RWPE1 (cell line): ENCODE measurements at places on chromosomes 7 and 10.

DNA sequence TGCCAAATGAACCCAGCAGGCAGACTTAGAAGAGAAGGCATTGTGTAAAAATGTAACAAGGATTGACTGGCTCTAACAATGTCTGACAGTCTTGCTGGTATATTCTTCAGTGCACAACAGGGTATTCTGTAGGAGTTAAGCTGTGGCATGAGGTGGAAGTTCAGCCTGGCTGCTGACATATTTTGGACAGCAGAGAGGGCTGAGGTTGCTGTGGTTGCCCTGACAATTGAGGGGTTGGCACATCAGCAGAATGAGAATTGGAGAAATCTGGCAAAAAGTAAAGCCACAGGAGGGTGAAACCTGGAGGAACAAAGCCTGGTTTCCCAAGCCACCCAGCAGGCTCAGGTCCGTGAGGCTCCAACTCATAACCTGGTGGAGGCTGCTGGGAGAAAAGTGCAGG, 220.2 kb downstream of the JAZF1 start:
- DNase-seq = no peak

DNA sequence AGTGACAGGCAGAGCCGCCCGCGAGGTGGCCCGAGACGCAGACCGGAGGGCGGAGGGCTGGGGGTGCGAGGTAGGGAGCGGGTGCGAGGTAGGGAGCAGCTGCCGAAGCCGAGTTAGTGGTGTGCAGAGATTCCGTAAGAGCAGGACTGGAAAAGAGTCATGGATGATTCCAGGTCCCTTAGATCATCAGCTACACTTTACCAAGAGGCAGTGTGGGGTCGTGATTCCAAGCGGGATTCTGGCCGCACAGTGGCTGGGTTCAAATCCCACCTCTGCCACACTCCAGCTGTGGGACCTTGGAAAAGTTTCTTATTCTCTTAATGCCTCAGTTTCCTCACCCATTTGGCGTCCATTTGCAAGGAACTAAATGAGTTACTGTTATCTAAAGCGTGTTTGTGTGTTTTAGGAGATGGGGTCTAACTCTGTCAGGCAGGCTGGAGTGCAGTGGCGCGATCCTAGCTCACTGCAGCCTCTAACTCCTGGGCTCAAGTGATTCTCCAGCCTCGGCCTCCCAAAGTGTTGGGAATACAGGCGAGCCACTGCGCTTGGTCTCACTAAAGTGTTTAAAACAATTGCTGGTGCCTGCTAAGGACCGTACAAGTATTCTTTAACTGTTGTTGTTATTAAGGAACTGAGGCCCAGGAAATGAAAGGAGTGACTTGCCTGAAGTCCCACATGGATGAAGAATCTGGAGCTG, 1.1 kb downstream of the NDUFB2 start:
- peak; percentile 30 for DNase-seq

- no peak for DNase-seq
These were observed 29.1 kb downstream of the GALNT11 start for GRCh38 chr7:152054367-152055230.

GRCh38 chr7:130845581-130846085, 111.6 kb upstream of the KLF14 start:
- DNase-seq = peak; percentile 86
